ENCODE measurements at places on chromosomes 1 and 21.

- DNase-seq = no peak
Measured at GRCh38 chr1:158257888-158258287, 3.7 kb downstream of the CD1A start.

- DNase-seq = no peak
Measured at GRCh38 chr1:216884614-216885229, 161.5 kb upstream of the ESRRG start.

GRCh38 chr1:89607156-89607555 lies 25.8 kb upstream of the LRRC8C start:
- DNase-seq = no peak

- DNase-seq = no peak
Measured at GRCh38 chr21:44370786-44371410, 17.5 kb downstream of the TRPM2 start.

DNA sequence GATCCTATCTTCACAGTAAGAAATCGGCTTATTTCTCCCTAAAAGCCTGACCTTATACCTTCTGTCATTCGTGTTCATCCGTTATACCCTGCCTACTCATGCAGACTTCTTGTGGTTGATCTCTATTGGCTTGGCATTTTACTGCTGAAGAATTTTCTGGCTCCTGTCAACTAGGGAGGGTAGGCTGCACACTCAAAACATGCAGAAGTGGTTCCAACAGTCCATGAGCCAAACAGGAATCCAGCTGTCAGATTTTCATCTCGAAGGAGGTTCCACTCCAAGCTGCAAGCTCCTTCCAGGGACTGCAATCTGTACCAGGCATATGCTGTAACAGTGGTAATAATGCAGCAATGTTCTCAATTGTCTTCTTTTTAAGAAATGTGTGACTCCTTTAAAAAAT lies 10.1 kb downstream of the DNAJC11 start:
- peak; percentile 47 for DNase-seq

DNA sequence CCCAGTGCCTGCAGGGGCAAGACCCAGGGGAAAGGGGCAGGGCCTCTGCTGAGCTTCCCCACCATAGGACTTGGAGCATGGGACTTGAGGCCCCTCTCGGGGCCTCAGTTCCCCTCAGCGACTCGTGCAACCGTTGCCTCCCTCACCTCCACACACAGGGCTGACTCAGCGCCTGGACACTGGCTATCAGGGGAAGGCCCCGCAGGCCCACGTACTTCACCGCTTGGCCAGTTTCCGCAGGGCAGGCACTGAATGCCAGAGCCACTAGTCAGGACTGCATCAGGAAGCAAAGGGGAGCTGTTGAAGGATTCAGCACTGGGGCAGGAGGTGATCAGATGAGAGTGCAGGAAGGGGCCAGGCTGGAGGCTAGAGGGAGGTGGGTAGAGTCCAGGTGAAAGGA lies 15.5 kb upstream of the FAM131C start:
- peak; percentile 80 for DNase-seq

- peak; percentile 43 for DNase-seq
Measured at GRCh38 chr1:165895451-165895871, 68.0 kb downstream of the UCK2 start.

DNA sequence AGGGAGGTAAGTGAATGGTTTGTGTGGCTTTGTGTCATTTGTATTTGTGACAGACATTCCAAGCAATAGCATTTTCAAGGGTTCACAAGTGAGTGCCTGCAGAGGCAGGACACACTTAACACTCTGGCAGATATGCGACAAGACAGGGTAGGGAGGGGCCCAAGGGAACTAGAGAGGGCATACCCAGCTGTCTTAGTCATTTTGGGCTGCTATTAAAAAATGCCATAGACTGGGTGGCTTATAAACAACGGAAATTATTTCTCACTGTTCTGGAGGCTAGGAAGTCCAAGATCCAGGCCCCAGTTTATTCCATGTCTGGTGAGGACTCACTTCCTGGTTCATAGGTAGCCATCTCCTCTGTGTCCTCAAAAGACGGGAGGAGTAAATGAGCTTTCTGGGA lies 137.4 kb downstream of the FGGY start:
- DNase-seq = no peak

- no peak for DNase-seq
Measured at GRCh38 chr1:201565024-201565730, 26.2 kb downstream of the NAV1 start.

DNA sequence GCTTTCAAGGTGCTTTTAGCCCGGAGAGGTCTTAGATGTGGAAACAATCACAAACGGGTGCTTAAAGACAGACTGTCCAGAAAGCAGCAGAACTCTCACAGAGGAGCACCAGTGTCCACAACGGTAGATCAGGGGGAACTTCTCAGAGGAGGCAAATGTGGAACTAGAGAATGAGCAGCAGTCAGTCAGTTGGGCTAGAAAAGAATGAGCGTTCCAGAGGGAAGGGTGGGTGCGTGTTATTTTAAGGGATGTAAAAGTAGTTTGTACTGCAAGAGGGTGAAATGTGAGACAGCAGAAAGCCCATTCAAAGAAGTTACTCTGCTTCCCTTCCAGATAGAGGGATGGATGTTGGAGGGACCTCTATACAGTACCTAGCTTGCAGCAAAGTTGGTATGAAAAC lies 30.9 kb downstream of the RGS5 start:
- DNase-seq = no peak

DNA sequence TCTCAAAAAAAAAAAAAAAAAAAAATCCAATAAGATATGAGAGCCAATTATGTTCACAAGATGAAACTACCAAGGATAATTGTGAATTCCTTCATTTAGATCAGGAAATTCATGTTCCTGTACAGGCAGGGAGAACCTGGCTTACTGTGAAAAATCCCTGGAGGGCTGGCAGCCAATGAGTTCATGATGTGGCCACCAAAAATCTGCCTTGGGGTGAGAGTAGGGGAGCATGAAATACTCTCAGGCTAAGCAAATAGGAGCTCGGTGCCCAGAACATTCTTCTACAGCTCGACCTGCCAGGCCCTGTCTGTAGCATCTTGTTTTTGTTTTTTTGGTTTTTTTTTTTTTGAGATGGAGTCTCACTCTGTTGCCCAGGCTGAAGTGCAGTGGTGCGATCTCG lies 50.1 kb downstream of the PIK3CD start:
- DNase-seq = no peak
